Stimulated activated CD4-positive, alpha-beta T cell treated with anti-CD3 and anti-CD28 coated beads, Interleukin-1b, Interleukin-23, amount 100 ng/mL, for 1 hour (primary cell): ENCODE measurements at places on chromosomes 12 and 14.

DNA sequence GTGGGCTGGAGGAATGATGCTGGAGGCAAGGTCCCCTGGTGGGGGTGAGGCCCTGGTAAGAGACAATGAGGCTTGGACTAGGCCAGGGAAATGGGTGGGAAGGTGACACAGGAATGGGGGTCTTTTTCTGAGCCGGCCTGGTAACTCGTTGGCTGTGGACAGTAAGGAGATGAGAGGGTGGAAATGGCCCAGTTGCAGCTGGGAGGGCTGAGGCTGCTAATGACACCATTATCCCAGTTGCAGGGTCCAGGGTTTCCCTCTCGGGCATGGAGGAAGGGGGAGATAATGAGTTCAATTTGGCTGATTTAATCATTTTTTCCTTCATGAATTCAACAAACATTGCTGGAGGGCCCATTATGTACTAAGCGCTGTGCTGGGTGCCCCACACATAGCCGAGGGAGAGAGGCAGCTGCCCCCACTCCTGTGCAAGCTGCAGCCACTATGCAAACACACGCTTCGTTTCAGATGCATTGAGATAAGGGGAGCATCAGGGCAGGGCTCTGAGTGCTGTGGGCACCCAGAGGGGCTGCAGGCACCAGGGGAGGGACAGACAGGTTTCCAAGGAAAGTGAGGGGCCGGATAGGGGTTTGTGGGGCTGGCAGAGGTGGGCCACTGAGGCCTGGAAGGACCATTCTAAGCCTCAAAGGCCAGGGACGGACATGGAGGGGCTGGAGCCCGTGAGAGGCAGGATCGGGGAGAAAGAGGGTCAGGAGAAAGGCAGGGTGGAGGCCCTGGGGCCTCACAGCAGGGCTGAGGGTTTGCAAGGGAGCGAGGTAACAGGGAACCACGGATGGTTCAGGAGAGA lies 43.2 kb upstream of the MEG3 start:
- DNase-seq: no peak

GRCh38 chr12:122081083-122081696 lies 2.6 kb downstream of the MLXIP start:
- no peak for DNase-seq

DNA sequence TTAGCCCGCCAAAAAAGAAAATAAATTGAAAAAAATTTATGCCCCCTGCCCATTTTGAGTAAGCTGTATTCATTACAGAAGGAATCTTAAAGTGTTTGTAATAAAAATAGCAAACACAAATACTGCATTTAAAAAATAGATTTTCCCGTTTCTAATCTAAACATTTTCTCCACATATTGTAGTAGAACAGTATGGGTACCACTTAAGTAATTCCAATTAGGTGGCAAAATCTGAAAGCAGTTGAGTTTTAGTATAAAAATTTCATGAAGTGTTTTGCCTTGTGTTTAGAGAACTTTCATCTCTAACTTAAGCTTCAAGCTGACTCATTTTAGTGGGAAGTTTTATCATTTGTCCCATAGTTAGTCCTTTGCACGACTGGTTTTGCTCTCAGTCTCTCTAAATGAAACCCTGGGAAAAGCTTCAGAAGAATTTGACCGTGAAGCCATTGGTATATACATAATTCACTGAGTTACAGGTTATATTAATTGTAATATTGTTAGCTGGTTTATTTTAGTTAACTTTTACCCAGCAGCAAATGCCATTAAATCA lies 214.6 kb downstream of the ERC1 start:
- DNase-seq: no peak

DNA sequence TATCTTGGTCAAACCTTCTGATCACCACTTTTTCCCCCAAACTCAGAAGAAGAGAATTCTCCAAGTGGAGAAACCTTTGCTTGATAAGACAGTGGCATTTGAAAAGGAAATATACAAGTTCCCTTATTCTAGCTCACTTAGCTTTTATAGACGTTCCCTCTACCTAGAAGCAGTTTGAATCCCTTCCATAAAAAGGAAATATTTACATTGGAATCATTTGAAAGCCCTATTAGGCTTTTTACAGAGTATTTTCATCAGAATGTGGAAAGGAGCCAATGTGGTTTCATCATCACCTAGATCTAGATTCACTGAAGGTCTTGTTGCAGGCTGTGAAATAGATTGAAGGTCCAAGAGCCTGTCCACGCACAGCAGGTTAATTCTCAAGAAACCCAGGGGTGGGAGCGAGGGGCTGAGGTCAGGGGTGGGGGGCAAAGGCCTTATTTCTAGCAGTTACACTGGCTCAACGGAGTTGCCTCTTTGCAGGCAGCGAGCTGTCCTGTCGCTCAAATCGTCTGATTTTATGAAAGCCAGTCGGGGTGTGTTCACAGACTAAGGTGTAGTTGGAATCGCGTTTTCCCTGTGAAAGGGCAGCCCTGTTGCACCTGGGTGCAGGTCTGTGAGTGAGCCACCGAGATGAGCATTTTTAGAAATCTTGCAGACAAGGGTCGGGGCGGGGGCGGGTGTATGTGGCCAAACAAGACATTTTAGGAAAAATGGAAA lies 45.6 kb downstream of the AACS start:
- DNase-seq: no peak

- DNase-seq: no peak
Observed at GRCh38 chr12:107929436-107929835, 154.9 kb downstream of the ASCL4 start.

DNA sequence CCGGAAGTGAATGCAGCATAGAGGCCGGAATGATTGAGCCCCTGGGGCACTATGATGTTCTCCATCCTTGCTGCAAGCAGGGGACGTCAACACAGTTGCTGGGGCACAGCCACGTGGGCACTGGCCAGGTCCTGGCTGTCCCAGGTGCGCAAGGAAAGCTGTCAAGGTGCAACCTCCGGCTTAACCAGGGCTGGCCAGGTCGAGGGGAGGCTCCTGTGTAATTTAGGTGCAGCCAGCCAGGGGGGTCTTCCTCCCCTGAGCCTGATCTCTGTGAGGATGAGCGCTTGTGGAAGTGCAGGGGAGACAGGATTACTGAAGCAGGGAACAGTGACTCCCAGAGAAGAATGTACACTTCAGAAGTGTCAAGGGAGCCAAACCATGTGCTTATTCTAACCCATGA lies 852.8 kb upstream of the TMEM132C start:
- DNase-seq: no peak

GRCh38 chr14:68986926-68987652 lies 8.0 kb upstream of the ACTN1 start:
- DNase-seq: no peak

DNA sequence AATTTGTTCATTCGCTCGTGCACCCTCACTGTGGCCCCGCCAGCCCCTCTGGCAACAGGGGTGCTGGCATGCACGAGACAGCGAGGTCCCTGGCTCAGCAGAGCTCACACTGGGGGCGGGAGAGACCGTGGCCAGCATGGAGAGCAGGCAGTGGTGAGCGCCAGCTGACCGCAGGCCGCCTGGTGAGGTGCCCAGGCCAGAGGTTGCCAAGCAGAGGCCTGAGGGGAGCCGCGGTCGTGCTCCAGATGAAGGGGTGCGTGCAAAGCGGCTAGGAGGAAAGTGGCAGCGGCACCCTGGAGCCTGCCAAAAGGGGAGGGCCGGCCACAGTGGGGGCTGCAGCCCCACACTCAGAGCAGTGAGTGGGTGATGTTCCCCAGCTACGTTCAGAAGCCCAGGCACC lies 56.1 kb downstream of the CDC42BPB start:
- no peak for DNase-seq

- DNase-seq: no peak
Observed at GRCh38 chr14:101227611-101228594, 324.4 kb upstream of the RTL1 start.

- DNase-seq: no peak
Observed at GRCh38 chr12:94567761-94568160, 82.6 kb downstream of the TMCC3 start.

GRCh38 chr14:32662211-32662610 lies 276.5 kb upstream of the NPAS3 start:
- no peak for DNase-seq

GRCh38 chr12:62915204-62915529 lies 19.8 kb downstream of the PPM1H start:
- DNase-seq: no peak
